ENCODE measurements at places on chromosomes 12 and 14. TPM values are rescaled to one million over a fixed set of nuclear protein-coding genes. Genes with fewer than 3 reads are reported as not detected.

DNA sequence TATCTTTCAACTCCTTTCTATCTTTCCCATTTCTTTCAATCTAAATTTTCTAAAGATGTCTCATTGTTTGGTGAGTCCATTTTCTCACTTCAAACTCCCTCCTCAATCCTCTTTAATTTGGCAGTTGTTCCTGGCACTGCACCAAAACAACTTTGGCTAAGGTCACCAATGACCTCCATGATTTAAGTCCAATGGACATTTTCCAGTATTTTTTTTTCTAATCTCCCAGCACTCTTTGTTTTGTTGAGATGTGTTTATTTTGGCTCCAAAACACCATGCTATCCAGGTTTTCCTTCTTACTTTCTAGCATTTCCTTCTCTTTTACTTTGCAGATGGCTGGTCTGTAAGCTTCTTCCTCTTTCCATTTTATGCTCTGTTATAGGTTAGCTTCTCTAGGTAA lies 42.5 kb upstream of the OTOGL start:
- no peak for DNase-seq

DNA sequence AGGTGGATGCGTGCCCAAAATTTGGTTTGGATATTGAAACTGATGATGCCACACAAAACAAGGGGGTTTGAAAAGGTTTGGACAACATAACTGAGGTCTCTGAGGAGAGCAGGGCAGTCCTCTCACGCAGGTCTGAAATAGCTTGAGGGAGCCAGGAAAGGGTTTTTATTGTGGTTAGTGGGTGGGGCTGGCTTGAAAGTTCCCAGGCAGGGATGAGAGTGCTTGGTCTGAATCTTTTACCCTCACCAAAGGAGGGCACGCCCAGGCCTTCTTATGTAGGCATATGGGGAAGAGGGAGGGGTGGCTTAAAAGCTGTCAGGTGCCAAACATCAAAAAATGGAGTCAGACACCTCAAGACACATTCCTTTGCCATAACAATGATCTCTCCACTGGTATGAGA lies 493.1 kb upstream of the CCDC196 start:
- no peak for DNase-seq

DNA sequence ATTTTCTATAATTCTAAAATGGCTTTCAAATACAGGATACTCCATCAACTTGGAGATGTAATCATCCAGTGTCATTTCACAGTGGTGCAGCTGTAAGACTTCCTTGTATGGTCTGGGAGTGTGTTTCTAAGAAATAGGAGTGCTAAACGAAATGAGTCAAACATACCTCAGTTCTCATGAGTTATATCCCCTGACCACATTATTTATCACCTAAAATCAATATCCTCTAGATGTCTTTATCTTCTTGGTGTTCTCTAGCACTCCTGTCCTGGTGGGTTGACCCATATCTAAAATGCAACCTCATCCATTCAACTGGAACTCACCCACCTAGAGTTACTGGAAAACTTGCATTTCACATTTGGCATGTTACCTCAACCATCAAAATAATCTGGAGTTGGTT lies 33.2 kb downstream of the TMEM30B start:
- DNase-seq: no peak

GRCh38 chr12:124381456-124382296 lies 86.8 kb downstream of the RFLNA start:
- peak; percentile 67 for DNase-seq

DNA sequence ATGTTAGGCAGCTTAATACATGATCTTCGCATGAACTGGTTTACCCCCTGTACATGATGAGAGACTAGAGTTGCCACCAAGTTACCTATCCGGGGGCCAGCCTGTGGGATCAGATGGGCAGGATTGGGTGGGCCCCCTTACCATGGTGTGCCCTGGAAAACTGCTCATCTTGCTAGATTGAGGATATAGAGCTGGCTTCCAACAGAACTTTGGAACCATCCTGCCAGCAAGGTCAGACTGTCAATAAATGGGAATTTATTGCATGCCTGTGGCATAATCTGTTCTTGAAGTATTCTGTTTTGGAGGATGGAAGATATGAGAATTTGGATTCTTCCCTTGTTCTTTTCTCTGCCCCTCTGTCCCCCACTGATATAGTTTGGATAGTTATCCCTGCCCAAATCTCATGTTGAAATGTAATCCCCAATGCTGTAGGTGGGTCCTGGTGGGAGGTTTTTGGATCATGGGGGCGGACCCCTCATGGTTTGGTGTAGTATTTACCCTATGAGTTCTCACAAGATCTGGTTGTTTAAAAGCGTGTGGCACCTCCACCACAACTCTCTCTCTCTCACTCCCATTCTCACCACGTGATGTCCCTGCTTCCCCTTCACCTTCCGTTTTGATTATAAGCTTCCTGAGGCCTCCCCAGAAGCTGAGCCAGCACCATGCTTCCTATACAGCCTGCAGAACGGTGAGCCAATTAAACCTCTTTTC lies 3.7 kb upstream of the TM9SF1 start:
- no peak for DNase-seq

The BHLHE41 gene
- 0.96 TPM for polyA plus RNA-seq

GRCh38 chr14:102056694-102057442 lies 30.0 kb downstream of the HSP90AA1 start:
- DNase-seq: no peak

GRCh38 chr14:104361921-104362681 lies 217.5 kb upstream of the C14orf180 start:
- DNase-seq: no peak

The KRT3 gene
- polyA plus RNA-seq: not detected

GRCh38 chr12:124655048-124655697 lies 87.8 kb upstream of the NCOR2 start:
- peak; percentile 81 for DNase-seq

The C3AR1 gene
- 3.9 TPM for polyA plus RNA-seq

- DNase-seq: no peak
These were observed 11.7 kb downstream of the HDAC7 start for GRCh38 chr12:47808050-47808449.

DNA sequence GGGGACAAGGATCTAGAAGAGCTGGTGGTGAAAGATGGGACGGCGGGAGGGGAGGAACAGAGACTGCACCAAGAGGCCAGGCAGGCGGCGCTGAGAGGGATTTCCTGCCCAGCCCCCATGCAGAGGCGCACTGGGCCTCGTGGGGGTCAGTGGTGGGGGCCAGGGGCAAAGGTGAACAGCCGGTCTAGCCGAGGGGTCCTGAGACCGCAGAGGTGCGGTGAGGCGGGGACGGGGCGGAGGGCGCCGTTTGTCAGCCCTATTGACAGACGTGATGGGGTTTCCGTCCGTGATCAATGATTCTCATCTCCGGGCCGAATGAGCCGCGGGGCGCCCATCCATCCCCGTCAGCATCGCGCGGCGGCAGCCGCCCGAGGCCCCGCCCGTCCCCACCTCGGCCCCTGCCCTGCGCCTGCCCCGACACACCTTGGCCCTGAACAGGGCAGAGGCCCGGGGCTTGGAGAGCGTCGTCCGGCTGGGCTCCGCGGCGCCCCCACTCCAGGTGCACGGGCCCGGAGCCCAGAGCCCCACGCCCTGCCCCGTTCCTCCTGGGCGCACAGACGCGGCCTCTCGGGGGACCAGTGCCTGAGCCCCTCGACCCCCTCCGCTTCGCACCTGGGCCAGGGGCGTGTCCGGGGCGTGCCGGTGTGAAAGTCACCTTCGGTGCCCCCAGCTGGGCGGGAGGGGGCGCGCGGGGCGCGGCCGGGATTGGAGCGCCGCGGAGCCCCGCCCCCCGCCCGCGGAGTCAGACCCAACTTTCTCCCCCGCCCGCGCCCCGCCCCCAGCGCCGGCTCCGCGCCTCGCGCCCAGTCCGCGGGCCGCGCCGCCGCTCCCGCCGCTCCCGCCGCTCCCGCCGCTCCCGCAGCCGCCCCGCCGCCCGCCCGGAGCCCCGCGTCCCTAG lies at the start of gene NXPH4:
Gene NXPH4, plus strand, starts transcription at position 781 of the 898 bp plus-strand sequence. CDS start 176 bp downstream, outside the sequence.
- no peak for DNase-seq

DNA sequence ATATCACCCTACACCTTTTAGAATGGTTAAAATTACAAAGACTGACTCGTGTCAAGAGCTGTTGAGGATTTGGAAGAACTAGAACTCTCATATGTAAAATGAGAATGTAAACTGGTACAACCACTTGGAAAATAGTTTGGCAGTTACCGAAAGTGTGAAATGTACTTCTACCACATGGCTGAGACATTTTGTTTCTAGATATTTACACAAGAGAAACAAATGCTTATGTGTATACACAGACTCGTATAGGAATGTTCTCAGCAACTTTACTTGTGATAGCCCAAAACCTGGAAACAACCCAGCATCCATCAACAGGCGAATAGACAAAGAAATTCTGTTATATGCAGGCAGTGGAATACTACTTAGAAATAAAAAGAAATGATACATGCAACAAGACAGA lies 103.0 kb downstream of the BRMS1L start:
- DNase-seq: no peak

The PROX2 gene
- polyA plus RNA-seq: 3.2 TPM

- DNase-seq: no peak
These were observed 62.9 kb upstream of the PDE3A start for GRCh38 chr12:20305470-20305869.

All from right lung (tissue), 10 donors.